CD4-positive, alpha-beta T cell treated with Interleukin-4 for 4 hours (primary cell): ENCODE measurements at places on chromosomes 6 and 20.

GRCh38 chr20:42401613-42402012 lies 783.4 kb upstream of the CHD6 start:
- DNase-seq = no peak

DNA sequence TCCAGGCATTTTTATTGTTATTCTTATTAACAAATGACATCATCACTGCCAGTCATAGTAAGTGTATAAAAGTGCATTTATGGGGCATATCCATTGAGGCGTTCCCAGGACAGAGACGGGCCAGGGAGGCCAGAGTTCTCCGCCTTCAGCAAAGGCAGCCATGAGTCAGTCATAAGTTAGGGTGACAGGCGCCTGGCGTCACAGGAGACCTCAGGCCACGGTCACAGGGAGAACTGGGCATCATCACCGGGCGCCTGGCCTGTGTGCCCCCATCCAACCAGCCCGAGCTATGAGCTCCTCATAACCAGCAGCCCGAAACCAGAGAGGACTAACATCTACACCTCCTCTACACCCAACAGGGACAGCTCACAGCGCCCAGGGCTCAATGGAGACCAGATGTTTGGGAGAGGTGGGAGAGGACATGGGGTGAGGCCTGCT lies 259.2 kb downstream of the DLL1 start:
- DNase-seq = no peak

- DNase-seq = no peak
Observed at GRCh38 chr6:11779329-11780096, 910 bp upstream of the ADTRP start.

DNA sequence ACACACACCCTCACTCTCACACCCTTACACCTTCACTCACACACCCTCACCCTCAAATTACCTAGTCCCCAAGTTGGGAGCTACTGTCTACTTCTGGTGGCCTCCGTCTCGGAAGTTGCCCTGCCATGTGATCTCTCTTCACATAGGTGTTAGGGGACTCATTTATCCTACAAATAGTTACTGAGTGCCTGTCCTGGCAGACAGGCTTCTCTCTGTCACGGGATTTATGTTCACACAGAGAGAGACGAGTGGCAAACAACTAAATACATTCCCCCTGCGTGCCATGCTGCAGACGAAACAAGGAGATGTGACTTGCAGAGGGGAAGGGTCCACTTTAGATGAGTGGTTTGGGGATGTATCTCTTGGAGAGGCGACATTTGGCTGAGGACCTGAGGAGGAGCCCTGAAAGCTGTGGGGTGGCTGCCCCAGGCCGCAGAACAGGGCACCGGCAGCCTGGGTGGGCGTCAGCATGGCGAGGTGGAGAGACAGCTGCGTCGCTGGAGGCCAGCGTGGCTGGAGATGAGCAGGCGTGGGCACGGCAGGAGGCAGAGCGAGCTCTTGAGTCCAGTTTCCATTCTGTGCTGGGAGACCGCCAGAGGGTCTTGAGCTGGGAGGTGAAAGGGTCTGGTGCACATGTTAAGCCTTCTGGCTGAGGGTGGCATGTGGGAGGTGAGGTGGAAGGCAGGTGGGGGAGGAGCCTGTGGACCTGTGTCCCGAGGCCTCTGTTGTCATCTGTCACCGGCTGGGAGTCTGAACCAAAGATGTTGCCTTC lies 17.2 kb downstream of the DYNLT1 start:
- DNase-seq = no peak

DNA sequence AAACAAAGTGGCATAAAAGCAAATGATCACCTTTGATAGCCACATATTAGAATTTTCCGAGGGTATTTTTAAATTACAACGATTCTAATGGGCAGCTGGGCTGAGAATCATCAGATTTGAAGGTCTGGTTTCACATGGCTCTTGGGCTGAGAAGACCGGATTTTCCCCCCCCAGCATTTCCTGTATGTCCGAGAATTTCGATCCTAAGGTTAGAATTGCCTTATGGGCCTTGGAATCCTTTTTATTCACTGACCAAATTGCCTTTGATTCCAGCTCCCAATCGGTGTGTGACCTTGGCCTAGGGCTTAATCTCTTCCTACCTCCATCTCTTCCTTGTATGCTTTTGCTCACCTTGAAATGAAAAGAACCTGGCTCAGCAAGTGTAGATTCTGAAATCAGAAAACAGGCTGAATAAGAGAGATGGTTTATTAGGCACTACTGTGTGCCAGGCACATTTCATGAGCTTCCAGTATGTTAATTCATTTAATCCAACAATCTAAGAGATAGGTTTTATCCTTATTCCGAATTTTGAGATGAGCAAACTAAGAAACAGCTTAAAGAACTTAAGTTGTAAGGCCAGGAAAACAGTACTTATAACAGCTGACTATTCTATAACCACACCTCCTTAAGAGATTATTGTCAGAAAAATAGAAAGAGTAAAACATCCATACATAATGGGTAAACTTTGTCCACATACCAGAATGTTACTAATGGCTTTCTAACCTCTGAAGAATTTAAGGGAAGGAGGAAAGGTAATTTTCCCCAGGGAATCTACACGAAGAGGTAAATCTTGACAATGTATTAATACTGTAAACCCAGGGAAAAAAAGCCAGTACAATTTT lies 39.4 kb downstream of the HFE start:
- DNase-seq = no peak

- DNase-seq = no peak
Observed at GRCh38 chr6:76683985-76684384, 611.5 kb upstream of the IMPG1 start.

GRCh38 chr6:16163535-16164300 lies 34.8 kb downstream of the MYLIP start:
- DNase-seq = no peak

- no peak for DNase-seq
Observed at GRCh38 chr6:83908813-83909212, 49.3 kb downstream of the CYB5R4 start.

DNA sequence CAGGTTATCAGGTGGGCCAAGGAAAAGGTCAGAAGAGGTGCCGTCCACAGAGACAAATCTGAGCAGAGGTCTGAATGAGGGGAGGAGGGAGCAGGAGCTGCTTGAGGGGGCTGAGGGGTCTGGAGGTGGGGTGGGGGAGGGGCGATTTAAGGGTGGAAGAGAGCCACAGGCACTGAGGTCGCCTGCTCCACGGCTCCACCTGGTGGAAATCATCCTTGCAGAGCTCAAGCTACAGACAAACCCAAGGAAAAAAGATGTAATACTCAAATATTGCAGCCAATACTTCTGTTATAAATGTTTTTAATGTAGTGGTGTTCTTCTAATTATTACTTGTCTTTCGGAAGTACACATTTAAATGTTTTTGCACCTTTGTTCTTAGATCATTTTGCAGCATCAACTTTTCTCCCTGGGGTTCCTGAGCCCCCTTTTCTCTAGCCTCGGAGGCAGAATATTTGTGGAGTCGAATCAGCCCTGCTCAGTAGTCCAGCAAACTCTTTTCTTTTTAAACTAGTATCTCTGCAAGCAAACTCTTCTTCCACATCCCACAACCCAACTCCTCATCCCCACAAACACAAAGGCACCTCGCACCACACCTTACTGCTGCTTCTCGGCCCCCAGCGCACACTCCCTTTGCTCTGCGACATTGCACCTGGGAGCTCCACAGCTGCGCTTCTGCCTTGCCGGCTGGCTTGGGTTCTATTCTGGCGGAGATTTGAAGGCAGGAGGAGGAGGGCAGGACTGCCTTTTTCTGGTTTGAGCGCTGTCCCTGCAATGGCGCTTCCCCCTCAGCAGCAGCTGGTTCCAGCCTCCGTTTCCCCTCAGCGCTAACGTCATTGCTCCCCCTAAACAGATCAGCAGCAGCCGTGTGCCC lies 51.0 kb upstream of the TFAP2A start:
- no peak for DNase-seq

DNA sequence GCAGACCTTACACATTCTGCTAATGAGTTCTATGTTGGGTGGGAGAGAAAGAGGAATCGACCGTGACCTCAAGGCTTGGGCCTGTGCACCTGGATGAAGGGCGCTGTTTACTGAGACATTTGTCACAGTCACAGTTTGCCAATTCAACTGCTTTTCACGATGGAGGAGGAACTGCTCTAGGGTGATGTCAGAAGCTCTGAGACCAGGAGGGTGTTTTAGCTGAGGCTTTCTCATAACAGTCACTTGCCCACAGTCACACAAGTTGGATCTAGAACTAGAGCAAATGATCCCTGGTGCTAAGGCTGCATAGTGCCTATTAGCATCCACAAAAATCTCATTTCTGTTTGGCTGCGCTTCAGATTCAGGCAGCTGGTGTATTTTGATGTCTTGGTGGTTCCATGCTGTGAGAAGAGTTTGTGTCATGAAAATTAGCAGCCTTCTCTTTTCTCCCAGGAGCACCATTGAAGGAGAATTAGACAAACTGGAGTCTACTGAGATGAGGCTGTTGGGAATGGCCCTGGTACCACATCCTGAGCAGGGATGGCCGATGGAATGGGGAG lies 83.3 kb upstream of the TGM3 start:
- DNase-seq = no peak
